Renal cortex interstitium (tissue), 15 donors: ENCODE measurements at places on chromosomes 7 and 10. TPM values are rescaled to one million over a fixed set of nuclear protein-coding genes. Genes with fewer than 3 reads are reported as not detected.

GRCh38 chr10:100346351-100346764 is 675 bp upstream of the SCD start:
- DNase-seq: no peak

- DNase-seq: no peak
Measured at GRCh38 chr7:44772867-44773266, 23.6 kb upstream of the PPIA start.

GRCh38 chr7:45387837-45388236 is 186.3 kb upstream of the ADCY1 start:
- no peak for DNase-seq

CTAGE15 gene
- polyA plus RNA-seq: 1.5 TPM

ASB10 gene
- not detected for polyA plus RNA-seq
